ENCODE measurements at places on chromosomes 2 and 18. TPM values are rescaled to one million over a fixed set of nuclear protein-coding genes. Genes with fewer than 3 reads are reported as not detected.
A peak's percentile ranks its signal among the peaks of the same experiment; 100 is the strongest.

Gene E2F6
- total RNA-seq = 9.2 TPM

Gene MC4R
- 0.19 TPM for total RNA-seq

Gene ZNF521
- total RNA-seq = 270 TPM

Gene LYPD1
- not detected for total RNA-seq

Gene ATP6V1C2
- total RNA-seq = 0.14 TPM

Gene HSBP1L1
- 46.2 TPM for total RNA-seq

Gene RGPD3
- total RNA-seq = 0.08 TPM

Gene SLC14A1
- total RNA-seq = 8.8 TPM

Gene GBX2
- total RNA-seq = not detected

Gene AOX1
- total RNA-seq = 948 TPM

Gene DYNAP
- total RNA-seq = not detected

Gene MBOAT2
- total RNA-seq = 3.2 TPM

Gene SCN9A
- 3.8 TPM for total RNA-seq

DNA sequence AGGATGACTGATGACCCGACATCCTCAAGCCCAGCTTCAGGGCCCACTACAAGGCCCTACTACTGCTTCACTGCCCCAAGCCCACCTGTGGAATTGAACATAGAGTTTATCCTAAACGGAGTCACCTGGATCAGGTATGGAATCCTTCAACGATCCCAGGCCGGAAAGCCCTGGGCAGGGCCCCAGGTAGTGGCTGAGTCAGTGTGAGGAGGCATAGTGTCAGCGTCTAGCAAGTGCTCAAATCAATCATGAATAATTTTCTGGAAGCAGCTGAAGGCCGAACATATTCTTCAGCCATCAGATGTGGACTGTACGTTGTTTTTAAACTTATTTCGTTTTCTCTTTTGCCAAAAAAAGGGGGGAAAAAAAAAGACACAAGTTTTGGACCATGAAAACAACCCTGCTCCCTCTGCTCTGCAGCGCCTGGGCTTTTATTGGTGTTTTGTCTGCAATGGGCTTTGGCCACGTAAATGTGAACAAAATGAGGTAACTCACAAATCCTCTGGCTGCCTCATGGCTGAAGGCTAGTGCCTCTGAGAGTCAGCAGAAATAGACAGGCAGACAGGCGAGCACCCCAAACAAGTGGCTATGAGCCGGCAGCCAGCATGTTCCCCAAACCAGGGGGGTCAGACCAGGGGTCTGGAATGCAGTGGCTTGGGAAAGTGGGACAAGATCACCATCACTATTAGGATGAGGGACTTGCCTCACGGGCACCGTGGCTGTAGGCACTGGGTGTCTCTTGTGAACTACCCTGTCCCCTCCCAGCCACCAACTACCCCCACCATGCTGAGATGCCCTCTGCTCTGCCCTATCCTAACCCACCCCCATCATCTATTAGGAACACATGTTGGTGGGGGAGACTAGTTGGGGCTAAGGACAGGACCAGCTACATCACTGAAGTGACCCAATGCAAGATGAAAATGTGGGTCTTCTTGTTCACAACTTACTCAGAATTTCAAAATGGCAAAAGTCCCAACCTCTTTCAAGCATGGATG, 51.4 kb downstream of the TTC32 start:
- DNase-seq = no peak

- no peak for DNase-seq
These were observed 362.5 kb upstream of the TNP1 start for GRCh38 chr2:217222309-217222910.

- no peak for DNase-seq
These were observed 124.3 kb upstream of the FOSL2 start for GRCh38 chr2:28268386-28268785.

DNA sequence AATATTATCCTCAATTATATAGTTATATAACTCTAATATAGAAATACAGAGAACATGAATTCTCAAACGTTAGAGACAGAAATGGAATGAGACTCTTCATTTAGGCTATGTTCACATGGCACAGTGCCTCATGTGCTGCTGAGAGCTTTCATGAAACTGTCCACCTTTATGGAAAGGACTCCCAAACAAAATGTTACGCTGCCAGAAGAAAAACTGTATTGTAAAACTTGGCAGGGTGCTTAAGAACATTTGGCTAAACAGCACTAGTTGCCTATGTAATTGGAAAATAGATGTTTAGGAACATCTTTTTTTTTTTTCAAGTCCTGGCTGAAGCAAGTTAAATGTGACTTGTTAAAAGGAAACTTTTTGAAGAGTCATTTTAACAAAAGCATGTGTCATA, 396.0 kb downstream of the ERBB4 start:
- no peak for DNase-seq

DNA sequence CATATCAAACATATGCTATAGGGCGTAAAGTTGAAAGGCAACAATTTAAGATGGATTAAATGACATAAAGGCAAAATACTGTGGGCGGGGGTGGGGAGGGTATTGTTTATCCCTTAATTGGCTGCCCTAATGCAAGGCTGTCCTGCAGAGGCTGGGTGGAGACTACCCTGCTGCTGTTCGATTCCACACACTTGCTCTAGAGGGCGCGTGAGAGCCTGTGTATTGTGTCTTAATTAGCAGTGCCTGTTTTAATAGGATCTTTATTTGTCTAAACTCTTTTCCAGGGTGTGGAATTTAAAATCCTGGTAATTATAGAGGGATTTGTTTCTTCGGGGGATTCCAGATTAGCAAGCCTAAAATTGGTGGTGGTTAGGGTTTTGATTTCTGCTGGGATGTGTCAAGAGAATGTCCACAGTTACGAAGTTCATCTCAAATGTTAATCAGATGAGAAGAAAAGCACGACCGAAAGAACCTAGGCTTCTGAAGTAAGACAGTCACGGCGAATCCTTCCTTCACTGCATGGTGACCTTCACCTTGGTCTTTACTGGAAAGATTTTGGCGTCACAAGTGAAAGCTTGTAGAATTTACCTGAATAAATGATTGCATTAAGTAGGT, 103.5 kb upstream of the MAP3K20 start:
- no peak for DNase-seq

DNA sequence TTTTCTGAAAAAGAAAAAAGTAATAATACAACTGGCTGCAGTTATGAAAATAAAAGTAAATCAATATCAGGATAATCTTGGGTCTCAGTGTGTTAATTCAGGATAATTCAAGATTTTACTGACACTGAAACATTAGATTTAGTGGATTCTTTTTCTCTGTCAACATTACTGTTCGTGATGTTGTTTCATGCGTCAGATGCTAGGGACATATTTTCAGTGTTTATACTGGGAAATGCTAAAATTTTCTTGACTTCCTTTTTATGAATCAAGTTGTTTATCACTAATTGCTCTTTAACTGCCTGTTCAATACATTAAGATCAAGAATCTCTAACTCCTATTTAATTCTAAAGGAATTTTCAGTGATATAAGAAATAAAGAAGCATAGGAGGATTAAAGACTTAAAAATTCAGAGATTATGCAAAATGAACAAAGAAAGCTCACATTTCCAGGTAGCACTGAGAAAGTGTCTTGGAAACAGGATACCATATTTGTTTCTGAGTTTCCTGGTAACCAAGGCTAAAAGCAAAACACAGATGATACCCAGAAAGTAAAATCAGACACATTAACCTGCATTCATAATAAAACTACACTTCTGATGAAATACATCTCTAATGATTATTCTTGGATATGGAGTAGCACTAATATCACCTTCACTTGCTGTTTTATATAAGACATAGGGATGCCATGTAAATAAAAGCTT, 174.0 kb downstream of the ARL4C start:
- DNase-seq = no peak

DNA sequence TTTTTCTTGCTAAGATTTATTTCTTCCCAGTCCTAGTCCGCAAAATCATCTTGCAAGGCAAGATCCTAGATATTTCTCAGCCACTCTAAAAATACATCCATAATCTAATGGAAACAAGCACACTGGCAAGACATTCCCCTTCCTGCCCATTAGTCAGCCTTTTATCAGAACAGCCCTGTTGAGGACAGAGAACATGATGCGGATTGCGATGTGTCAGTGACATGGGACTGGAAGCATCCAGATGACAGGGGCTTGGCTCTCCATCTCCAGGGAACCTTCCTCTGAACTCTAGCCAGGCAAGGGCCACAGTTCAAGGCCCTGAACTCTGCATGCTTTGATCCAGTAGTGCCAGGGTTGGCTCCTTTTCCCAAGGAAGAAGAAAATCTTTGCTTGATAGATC, 70.0 kb downstream of the VSNL1 start:
- peak; percentile 71 for DNase-seq

DNA sequence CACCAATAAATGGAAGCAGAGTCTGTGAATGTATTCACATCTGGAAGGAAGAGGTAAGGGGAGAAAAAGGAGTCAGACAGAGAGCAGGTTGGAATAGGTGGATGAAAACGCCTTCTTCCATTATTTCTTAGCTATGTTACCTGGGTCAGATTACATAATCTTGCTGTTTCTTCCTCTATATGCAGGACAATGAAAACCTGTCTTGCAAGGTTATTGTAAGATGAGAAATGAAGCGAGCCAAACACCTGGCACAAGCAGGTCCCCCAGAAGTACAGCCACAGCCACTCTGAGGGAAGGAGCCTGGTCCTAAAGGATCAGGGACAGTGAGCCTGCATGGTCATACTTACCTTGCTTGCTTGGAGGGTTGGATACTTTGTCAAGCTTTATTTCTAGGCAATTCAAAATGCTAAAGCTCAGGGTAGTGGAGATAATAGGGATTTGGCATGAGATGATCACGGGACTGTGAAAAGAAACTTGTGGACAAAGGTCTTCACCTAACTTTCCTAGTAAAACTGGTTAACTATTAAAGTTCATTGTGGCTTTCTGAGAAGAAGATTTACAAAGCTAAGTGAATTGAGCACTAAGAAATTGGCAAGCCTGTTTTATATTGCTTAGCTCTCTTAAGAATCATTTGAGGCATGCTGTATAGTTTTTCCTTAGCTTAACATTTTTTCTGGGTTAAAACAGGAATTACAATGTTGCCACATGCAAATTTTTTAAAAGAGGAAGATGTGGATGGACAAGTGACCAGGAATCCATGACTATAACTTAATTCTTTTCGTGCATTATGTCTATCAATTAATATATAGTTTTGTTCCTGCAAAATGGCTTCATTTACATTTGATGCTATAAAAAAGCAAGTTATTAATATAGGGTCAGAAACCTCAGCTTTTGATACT, 15.7 kb upstream of the PLA2R1 start:
- no peak for DNase-seq

DNA sequence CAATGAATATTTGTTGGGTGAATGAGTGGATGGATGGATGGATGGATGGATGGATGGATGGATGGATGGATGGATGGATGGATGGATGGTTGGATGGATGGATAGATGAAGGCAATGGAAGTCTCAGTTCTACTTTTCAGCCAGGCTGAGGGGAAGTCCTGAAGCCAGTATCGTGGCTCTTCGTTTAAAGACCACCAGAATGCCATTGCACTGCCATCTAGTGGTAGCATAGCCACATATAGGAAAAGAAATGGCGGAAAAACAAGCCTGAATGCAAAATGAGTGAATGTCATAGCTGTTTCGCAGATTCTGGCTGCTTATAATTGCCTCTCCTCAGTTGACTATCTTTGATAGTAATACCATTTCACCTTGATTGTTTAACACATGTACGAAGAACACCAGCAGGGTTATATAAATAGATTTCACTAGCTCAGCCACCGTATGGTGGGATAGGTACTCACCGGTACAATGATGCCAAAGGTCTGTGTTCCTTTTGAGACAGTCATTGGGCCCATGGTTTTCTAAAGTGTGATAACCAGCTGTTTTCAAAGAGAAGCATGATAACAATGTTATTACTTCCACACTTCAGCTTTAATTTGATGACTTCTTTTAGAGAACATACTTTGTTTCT, 62.3 kb upstream of the GREB1L start:
- peak; percentile 74 for DNase-seq

- peak; percentile 51 for DNase-seq
These were observed 90.9 kb upstream of the SMAD7 start for GRCh38 chr18:49041435-49042245.

- DNase-seq = no peak
These were observed 42.2 kb downstream of the SCN2A start for GRCh38 chr2:165281387-165281786.

DNA sequence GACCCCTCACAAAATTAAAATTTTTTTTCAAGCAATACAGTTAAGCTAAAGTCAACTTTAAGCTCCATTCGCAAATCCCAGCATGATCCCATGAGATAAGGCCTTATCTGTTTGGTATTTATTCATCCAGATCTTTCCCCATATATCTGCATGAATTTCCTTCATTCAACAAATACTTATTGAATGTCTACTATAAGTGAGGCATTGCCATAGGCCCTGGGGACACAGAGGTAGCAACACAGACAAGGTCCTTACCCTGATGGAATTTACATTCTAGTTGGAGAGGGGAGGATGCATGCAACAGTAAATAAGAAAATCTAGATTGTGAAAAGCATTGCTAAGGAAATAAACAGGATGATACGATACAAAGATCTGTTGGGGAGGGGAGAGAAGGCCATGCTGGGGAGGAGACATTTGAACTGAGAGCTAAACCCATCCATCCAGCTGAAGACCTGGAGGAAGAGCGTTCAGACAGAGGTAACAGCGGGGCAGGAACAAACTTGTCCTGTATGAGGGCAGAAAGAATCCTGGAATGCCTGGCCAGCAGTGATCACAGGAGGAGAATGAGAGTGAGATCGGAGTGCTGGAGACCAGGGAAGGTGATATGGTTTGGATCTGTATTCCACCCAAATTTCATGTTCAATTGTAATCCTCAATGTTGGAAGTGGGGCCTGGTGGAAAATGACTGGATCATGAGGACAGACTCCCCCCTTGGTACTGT, 71.6 kb downstream of the SDC1 start:
- DNase-seq = no peak

GRCh38 chr2:152781175-152781574, 62.8 kb downstream of the ARL6IP6 start:
- no peak for DNase-seq

DNA sequence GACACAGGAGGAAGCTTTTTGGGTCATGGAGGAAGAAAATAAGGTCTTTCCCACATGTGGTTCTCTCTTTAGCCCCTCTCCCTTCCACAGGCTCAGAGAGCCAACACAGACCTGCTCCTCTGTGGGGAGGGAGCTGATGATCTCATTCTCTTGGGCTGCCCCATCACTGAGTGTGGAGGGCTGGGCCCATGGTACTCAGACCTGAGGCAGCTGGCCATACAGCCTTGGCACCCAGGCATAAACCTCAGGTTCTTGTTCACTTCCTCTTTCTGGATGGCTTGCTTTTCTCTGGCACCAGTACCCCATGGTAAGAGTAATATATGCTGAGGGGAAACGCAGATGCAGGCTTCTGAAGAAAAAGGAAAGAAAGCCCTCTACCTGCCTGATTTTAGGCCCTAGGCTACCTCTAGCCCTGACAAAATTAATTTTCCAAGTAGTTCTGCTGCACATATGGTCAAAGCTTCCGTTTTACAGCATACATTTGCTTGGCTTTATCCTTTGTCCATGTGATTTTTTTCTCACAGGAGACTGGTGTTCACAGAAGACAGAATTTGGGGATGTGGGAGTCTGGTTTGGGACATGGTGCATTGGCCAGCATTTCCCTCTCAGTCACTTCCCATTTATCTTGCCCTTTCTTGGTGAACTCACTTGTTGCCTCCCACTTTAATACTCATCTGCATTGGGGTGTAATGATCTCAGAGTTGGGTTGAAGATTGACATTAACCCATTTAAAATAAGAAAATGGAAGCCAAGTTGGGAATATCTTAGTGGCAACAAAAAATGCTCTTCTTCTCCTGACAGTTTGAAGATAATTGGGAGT, 11.1 kb downstream of the DHRS9 start:
- no peak for DNase-seq

- peak; percentile 61 for DNase-seq
These were observed at the start of gene PRKD3 for GRCh38 chr2:37324786-37325624. Gene PRKD3 (minus strand): TSS chr2:37324833. CDS start chr2:37316524, 8,309 bp downstream.
